ENCODE measurements at places on chromosomes 6 and 20.

DNA sequence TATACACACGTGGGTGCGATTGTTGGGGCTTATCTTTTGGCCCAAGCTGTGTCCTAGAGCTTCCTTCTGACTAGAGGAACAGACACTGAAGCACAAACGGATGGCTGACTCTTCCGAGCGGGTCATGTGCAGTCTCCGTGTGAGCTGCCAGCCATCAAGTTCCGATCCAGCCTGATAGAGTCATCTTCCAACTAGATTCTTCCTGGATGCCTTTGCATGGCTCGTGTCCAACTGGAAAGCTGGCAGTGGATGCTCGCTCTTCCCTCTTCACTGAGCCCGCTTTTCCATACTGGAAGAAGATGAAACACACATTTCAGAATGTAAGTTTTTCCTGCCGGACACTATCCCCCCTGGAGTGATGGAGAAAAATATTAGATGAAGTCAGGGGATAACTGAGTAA lies 148.1 kb downstream of the SCML4 start:
- DNase-seq, result no peak

DNA sequence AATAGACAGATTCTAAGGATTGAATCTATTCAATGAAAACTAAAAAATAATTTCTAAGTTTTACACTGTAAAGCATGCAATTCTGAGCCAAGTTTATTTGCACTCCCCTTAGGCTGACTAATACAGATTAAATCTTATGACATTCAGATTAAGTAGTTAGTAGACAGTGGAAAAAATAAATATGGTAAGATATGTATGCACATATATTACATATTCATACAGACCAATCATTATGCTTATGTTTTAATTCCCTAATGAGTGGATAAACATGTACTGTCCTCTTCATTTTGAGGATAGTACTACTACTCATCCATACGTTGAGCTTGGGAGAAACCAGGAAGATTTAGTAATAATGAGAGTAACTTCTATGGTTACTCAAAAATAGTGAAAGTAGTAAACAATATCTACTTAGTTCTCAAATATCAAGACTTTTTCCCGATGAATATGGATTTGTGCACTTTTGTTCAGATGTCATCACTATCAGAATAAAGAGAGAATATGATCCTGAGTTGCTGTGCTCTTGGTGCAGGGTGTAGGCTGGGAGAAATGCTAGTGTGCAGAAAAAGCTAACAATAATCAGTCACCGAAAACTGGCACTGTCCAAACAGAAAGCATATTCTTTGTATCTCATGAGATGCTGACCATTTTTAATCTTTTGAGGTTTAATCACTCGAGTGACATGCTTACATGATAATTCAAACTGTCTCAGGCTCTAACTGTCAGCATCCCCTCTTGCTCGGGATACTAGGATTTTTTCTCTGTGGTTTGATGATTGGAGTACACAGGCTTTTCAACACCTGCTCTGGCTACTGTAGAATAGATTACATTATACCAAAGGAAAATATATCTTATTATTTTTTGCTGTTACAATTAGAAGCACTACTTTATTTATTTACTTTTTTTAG lies 111.6 kb downstream of the EPHA7 start:
- DNase-seq, result no peak

- no peak for DNase-seq
Observed at GRCh38 chr6:30685157-30686008, 1.1 kb downstream of the PPP1R18 start.

DNA sequence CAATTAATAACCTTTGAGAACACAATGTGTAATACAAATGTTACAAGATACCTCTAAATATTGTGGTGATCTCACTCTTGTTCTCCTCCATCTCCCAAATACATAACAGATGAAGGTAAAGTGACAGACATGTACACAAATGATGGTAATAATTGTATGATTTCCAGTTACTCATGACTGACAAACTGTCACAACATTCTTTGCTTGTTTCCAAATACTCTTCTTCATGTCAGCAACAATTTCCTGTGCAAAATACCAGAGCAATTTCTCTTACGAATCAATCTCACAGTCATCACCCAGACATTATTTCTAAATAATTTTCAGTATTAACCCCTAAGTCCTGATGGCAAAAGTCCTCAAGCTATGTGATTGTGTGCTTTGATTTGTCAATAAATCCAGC lies 92.9 kb downstream of the RPS12 start:
- DNase-seq, result no peak
